ENCODE measurements at places on chromosomes 6 and 20.

GRCh38 chr6:30329331-30329730 lies 2.6 kb downstream of the TRIM39 start:
- no peak for DNase-seq

DNA sequence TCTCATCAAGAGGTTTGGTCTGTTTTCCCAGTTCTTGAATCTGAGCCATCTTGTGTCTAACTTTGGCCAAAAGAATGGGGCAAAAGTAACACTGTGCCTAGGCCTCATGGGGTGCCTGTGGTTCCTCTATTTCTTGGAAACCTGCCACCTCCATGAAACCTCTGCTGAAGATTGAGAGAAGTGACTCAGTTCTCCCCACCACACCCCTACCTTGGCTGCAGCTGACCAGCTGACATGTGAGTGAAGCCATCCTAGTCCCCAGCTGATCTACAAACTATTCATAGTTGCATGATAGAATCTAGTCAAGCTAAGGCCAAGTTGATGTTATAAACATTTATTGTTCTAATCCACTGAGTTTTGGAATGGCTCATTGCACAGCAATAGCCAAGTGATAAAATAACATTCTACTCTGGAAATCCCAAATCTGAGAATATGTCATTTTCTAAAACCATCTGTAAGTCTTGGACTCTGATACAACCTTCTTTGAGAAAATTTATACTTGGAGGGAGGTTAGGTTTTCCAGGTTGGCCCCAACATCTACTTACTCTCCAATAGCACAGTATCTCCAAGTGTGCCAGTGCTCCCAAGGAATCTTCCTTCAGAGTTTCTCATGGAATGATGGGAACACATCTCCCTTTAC lies 107.0 kb upstream of the SMLR1 start:
- no peak for DNase-seq

- no peak for DNase-seq
These were observed 31.1 kb downstream of the CD109 start for GRCh38 chr6:73727114-73727513.

DNA sequence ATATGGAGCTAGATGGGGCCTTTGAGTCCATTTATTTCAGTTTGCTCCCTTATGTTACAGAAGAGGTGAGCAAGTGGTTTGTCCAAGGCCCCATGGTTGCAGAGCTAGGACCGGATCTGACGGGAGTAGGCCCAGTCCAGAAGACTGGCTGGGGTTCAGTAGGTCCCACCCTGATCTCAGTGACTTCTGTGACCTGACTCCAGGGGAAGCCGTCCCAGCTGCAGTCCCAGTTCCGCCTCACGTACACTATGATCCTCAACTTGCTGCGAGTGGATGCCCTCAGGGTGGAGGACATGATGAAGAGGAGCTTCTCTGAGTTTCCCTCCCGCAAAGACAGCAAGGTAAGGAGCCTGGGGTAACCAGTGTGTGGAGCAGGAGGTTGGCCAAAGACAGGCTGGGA lies 5.4 kb downstream of the DXO start:
- DNase-seq = no peak

GRCh38 chr20:34824806-34825529 lies 483 bp downstream of the NCOA6 start:
- DNase-seq = peak; percentile 69

DNA sequence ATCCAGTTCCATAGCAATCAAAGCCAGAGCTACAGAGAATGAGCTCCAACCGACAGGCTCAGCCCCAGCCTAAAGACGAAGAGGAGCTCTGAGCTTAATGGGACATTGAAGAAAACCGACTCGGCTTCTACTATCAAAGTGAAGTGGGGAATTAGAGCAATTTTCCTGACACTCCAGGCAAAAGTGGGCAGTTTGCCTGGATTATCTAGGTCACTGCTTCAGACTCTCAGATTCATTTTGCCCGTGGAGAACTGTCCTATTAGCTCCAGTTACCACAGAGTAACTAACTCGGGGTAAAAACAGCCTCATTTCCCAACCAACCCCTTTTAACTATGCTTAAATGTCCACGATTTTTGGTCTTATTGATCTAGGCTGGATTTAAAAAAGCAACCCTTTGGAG lies 592.1 kb upstream of the NRSN1 start:
- no peak for DNase-seq

DNA sequence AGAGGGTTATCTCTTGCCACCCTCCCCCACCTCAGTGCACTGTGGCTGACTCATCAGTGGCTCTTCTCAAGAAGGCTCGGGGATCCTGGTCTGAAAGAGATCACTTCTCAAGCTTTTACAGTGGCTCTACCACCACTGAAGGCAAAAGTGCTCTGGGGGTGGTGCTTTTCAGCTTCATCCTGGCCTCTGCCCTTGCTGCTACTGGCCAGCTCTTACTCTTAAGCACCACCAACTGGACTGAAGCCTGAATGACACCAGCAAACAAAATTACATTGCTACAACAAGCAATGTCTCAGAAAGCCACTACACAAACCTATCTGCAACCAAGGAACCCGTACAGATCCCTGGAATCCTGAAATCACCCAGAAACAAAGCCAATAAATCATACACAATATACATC lies 402.1 kb downstream of the EPHA7 start:
- DNase-seq = no peak

- DNase-seq = no peak
These were observed 22.6 kb downstream of the SNX9 start for GRCh38 chr6:157845493-157846259.

DNA sequence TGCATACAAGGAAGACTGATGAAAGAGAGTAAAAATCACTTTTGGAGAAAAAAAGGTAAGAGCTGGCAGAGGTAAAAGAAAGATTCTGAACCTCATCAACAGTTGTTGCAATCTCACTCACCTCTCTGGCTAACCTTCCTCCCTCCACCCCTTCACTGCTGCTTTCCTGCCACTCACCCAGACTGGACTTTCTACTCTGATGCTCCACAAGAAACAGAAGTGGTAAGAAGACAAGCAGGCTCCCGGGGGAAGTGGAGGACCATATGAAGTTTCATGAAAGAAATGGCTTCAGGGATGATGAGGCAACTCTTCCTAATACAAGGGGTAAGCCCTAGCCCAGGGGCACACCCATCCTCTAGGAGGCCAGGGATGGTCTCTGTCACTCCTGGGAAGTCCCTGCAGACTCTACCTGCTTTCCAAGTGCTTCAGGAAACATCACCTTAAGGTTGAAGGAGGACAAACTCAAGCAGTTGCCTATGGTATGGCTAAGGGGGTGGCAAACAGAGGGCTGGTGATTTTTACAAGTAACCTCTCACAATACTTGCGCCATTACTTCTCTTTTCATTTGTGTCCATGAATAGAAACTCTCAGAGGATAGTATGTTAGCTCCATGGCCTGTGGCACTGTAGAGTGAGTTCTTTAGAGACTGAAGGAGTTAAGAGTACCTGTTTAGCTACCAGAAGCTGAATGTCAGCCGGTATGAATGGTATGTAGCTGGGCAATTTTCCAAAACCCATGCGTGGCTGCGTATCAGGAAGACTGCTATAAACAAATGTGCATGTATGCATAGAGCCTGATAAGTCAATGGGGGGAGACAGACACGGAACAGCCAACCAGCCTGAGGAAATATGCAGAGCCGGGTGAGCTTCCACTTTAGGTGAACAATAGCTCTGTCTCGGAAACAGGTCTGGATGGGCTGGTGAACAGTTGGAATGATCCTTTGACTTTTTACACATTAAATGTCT lies 112.0 kb downstream of the BACH2 start:
- DNase-seq = no peak

- no peak for DNase-seq
These were observed 69.3 kb upstream of the SUPT3H start for GRCh38 chr6:45447005-45447404.

GRCh38 chr6:21663966-21664313 lies 70.4 kb downstream of the SOX4 start:
- no peak for DNase-seq

- no peak for DNase-seq
These were observed 56.5 kb downstream of the MOXD1 start for GRCh38 chr6:132344811-132345210.

Measured in stimulated activated CD4-positive, alpha-beta T cell treated with anti-CD3 and anti-CD28 coated beads, Interleukin-2, amount 100 ng/mL, for 24 hours (primary cell).